ENCODE measurements at places on chromosomes 12 and 14.

DNA sequence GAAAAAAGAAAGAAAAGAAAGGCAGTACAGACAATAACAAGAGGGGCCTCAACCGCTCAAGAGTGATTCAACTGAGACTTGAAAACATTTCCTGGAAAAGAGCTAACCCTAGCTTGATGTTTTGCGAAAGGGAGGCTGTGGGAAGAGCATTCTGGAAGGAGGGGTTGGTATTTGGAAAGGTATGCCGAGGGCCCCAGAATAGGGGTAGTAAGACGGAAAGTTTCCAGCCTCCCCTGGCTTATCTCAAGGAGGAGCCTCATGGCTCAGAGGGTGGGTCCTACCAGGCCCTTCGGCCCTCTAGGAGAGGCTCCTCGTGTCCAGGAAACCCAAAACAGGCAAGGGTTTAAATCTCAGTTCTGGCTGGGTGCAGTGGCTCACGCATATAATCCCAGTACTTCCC lies 8.4 kb downstream of the RNU4-2 start:
- no peak for DNase-seq

- DNase-seq, result no peak
Measured at GRCh38 chr14:83777516-83777915, 1752.4 kb upstream of the FLRT2 start.

DNA sequence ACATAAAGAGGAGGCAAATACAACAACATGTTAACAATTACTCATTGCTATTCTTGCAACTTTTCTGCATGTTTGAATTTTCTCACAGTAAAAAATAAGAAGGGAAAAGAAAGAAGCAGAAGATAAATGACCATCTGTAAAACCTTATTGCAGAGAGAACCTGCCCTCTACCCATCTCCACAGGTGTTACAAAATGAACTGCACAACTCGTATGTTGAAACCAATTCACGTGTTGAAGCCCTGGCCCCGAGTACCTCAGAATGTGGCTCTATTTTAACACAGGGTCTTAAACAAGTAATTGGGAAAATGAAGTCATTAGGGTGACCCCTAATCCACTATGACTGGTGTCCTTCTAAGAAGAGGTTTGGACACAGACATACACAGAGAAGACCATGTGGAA lies 39.5 kb downstream of the FOXN3 start:
- DNase-seq, result no peak

- DNase-seq, result peak; percentile 14
Measured at GRCh38 chr12:130796985-130797686, 41.9 kb downstream of the STX2 start.

GRCh38 chr14:104700225-104700651 lies 10.8 kb downstream of the INF2 start:
- no peak for DNase-seq
